ENCODE measurements at places on chromosomes 4 and X.

DNA sequence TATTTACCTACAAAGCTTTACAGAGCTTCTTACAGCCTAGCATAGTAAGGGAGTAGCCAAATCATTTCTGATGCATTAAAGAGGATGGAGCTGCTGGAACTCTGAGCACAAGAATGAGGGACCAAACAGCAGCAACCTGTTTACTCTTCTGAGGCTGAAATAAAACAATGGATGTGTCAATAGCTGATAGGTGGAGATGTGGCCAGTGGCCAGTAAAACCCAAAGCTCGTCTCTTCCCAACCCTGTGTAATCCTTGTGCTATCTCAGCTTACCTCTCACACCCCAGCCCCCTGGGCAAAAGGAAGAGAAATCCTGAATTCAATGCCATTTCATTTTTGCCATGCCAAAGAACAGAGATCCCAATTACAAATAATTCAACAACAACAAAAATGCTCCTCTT is 446.7 kb upstream of the SMIM31 start:
- no peak for DNase-seq

GRCh38 chr4:13654162-13654797 is 26.8 kb upstream of the BOD1L1 start:
- DNase-seq = peak; percentile 89

DNA sequence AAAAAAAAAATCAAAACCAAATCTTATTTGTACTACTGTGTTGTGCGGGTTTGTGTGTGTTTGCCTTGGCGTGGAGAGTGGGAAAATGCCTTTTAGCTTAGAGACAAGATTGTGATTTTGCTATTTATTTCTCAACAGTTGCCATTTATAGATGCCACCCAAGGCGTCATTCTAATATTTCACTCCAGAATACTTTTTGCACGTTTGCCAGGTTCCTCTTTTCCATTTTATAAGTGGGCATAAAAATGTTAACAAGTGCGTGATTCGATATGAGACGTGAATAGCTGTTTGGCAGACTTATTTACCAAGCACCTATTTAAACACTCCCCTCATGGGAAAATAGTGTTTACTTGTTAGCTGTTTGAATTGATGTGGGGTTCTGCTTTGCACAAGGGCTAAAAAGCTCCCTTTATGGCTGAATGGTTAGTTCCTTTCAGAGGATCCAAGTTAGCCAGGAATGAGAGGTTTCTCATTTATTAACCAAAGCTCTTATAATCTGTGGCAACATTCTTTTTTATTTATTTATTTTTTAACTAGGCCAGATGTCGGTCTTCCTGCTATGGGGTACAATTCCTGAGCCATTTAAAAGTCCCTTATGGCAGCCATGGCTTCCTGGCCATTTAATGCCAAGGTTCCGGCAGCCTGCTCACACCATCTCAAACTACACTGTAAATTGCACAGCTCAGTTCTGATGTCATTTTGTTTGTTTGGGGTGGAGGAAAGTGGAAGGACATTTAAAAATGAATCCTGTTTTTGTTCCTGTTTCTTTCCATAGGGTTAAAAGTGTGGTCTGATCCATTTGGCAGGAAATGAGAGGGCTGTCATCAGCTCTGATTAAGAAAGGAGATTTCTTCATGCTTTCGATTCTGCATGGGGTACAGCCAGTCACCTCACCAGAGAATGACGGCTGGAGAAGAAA is 14.6 kb downstream of the SMIM20 start:
- DNase-seq = peak; percentile 74

DNA sequence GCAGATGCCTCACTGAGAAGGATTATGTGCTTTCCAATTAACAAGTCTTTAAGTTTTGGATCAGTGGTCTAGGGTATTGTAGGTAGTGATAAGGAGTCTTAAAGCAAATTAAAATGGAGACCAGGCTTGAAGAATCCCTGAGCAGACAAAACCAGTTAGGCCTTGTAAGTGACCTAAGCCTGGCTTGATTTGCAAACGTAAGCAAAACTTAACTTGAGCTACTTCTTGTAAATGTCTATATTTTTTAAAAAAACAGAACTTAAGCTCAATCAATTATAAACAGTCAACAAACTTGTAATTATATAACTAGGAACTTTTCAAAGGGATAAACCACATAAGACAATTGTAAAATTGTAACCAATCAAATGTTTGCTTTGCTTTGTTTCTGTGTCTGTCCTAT is 72.7 kb upstream of the NALF2 start:
- DNase-seq = no peak

- DNase-seq = no peak
Measured at GRCh38 chrX:118221270-118221669, 104.7 kb upstream of the KLHL13 start.

GRCh38 chr4:336099-336892 is 1.3 kb upstream of the ZNF141 start:
- peak; percentile 2 for DNase-seq

- peak; percentile 45 for DNase-seq
Measured at GRCh38 chrX:31464306-31464915, 392.6 kb upstream of the FTHL17 start.

- no peak for DNase-seq
Measured at GRCh38 chr4:165199722-165200121, 7.6 kb upstream of the KLHL2 start.

GRCh38 chr4:23068287-23068686 is 375.6 kb downstream of the GBA3 start:
- no peak for DNase-seq

DNA sequence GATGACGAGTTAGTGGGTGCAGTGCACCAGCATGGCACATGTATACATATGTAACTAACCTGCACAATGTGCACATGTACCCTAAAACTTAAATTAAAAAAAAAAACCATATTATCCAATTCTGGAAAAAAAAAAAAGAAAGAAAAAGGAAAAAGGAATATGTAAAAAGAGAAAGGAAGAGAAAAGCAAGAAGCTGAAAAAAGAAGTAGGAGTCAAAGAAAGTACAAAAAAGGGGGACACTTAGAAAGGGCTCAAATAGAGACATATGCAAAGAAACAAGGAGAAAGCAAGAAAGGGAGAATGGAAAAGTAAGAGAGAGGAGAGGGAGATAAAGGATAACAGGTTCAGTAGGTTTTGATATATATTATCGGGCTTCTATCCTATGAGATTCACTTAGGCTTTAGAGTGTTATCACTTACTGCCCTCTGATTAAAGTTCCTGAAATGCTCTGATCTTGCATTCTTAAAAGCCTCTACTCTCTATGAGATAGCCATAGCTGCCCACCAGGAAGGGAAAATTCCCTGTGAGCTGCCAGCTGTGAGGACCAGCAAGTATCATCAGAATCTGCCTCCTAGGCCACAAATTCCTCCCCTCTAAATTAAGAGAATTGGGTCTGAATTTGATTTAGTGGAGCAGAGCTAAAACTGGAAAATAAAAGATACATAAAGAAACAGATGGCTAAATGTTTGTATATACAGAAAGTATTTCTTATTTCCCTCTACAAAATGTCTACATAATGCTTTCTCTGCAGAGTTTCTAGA is 95.2 kb downstream of the AMMECR1 start:
- DNase-seq = no peak

- DNase-seq = no peak
Measured at GRCh38 chr4:84894621-84895020, 71.9 kb downstream of the WDFY3 start.

- DNase-seq = no peak
Measured at GRCh38 chr4:95050980-95051701, 293.4 kb downstream of the BMPR1B start.

DNA sequence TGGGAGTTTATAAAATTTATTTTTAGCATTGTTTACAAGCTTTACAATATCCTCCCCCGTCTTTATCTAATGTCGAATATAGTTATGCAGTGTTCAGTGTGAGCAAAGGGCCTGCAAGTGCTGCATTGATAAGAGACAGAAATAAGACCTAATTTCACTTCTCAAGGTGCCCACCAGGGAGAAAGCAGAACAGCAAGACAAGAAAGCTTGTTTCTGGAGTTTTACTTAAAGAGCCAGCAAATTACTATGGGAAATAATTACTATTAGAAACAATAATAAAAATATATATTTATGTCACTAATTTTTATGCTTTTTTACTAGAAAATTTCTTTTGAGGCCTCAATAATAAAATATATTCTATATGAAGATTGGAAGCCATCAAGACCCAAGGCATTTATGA is 2677.7 kb downstream of the ARAP2 start:
- no peak for DNase-seq
